ENCODE measurements at places on chromosomes 6 and 20.

DNA sequence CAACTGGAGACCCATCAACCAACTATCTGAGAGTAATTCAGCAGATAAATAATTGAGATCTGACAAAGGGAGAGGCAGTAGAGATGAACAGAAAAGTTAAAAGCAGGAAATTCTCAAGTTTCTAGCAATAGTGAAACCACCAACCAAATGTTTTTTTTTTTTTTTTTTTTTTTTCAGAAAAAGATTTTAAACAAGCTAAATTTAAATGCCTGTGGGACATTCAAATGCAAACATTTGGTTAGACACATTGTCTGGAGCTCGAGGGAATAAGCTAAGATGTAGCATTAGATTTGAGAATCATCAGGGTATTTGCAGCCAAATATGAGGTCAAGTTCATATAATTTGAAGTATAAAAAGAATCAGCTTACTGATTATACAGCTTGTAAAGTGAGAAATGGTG lies 16.4 kb downstream of the RANBP9 start:
- no peak for DNase-seq

- DNase-seq: no peak
These were observed 195.4 kb upstream of the RUNX2 start for GRCh38 chr6:45132658-45133294.

DNA sequence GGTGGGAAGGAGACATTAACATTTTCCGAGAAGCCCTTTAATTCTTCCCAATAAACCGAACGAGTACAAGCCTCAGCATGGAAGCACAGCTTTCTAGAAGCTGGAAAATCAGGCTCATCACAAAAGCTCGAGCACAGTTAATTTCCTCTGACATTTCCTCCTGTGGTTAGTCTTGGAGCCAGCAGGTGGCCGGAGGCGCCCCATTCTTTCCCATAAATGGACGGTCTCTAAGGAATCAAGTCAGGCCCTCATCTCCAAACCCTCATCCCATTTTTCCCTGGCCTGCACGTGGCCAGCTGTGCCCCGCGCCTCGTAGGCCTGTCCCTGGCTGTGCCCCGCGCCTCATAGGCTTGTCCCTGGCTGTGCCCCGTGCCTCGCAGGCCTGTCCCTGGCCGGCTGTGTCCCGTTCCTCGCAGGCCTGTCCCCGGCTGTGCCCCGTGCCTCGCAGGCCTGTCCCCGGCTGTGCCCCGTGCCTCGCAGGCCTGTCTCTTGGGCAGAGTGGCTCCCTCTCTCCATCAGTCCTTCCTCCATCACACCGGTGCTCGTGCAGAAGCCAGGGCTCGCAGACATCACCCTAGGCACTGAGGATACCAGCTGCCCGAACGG lies 19.7 kb upstream of the NTSR1 start:
- DNase-seq: no peak

DNA sequence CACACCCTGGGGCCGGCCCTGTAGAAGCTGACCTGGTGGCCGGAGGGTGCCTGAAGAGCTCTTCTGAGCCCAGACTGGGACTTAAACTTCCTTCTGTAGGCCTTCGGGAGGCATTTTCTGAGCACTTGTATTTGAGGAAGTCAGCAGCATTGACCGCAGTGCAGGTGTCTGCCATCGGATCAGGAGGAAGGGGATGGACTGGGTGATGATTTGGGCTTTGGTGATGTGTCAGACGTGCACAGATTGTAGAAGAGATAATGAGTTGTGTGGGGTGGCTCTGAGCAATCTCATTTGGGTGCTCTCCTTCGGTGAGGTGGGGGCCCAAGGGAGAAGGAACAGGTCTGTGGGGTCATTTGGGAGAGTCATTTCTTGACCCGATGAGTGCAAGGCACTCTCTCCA lies 150.9 kb downstream of the ARID1B start:
- DNase-seq: no peak

- no peak for DNase-seq
These were observed 2.3 kb downstream of the RPS12 start for GRCh38 chr6:132816660-132817059.
